ENCODE measurements at places on chromosomes 2 and 18. TPM values are rescaled to one million over a fixed set of nuclear protein-coding genes. Genes with fewer than 3 reads are reported as not detected.

TMEM17 gene
- 0.79 TPM for polyA plus RNA-seq

PLB1 gene
- polyA plus RNA-seq: 5.3 TPM

CDH19 gene
- polyA plus RNA-seq: 0.38 TPM

- H3K4me1 ChIP-seq: peaks cover 2% of the 10 kb centered on the region
- no peak overlapping the region for H3K4me3 ChIP-seq
These were observed 887 bp upstream of the ZNF396 start for GRCh38 chr18:35377875-35378573.

GRCh38 chr18:47931718-47932103 is 1.3 kb upstream of the SMAD2 start:
- no peaks in the 10 kb centered on the region for H3K4me1 ChIP-seq
- no peak overlapping the region for H3K4me3 ChIP-seq
- H3K36me3 ChIP-seq: no peaks in the 10 kb centered on the region
- no peak overlapping the region for H3K27ac ChIP-seq

MDH1 gene
- polyA plus RNA-seq: 102 TPM

C2orf66 gene
- polyA plus RNA-seq: not detected

DSG1 gene
- not detected for polyA plus RNA-seq

DNAJC5G gene
- polyA plus RNA-seq: 2.3 TPM

ANO7 gene
- polyA plus RNA-seq: 2.9 TPM

Measured in aorta (tissue), 5 donors.